ENCODE measurements at places on chromosomes 12 and 14.

DNA sequence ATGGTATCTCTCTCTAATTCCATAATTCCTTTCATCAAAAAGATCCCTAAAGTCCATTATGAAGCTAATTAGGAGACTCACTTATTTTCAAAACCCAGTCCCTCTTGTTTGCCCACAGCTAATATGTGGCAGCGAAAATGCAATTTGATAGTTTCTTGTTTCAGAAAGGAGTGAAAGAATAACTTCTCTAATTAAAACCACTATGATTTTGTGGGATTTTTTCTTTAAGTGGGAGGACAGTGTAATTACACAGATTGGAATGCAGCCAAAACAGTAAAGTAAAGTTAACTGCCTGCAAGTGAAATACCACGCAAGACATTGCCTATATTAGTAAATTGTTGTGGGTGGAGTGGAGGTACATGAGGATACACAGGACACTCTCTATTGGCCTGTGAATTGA, 50.0 kb downstream of the PTPRO start:
- DNase-seq, result no peak

GRCh38 chr12:14974633-14975032, 1.8 kb downstream of the PDE6H start:
- DNase-seq, result no peak

DNA sequence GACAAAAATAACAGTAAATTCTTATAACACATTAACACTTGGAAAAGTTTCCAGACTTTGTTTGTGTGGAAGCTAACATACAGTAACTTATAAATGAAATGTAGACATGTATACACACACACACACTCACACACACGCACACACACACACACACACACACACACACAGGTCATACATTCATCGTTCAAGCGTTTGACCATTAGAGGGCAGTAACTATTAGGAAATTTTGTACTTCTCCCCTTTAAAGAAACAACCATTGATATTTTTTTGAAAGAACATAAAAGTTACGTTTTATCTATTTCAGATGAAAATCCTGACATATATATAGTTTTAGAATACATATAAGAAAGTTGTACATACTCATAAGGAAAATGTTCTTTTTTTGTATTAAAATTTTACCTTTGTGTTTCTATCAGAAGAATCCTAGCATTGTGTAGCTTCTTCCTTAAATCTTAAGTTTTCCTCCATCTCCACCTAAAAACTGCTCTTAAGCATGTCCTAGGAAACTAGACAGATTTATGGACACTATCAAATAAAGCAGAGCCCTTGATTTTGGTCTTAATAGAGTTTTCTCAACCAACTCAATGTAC, 29.0 kb downstream of the PTPRQ start:
- DNase-seq, result no peak

GRCh38 chr14:98280436-98280835, 991.6 kb downstream of the BCL11B start:
- DNase-seq, result no peak

DNA sequence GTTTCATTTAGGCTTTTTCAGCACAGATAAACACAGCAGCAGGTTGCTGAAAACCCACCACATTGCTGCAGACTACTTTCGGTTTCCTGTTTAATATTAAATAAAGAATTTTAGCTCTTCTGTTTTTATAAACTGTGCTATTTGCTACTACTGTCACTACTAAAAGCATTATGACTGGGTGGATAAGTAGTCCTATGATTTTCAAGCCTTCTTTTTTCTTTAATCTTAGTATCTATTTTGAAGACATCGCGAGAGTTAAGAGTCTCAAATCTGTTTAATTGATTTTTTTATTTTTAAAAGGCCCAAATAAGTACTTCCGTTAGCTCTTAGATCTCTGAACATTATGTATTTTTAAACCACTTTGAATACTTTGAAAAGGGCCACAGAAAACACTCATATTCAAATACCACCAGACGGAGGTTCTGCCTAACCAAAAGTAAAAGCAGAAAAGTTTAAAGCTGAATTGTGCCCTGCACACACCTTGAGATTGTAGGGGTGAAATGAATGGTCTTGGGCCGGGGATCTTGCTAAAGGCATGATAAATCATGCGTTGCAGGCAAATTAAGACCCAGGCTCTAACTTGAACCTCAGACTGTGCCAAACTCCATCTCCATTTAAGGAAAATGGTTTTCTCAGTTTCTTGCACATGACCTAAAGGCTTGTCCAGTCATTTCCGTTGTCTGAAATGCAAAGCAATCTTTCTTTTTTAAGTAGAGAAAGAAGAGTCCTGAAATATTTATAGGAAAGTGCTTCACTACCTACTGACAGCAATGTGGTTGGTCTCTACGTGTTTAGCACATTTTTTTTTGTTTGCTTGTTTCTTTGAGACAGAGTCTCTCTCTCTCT, 13.6 kb upstream of the FOXN3 start:
- no peak for DNase-seq

DNA sequence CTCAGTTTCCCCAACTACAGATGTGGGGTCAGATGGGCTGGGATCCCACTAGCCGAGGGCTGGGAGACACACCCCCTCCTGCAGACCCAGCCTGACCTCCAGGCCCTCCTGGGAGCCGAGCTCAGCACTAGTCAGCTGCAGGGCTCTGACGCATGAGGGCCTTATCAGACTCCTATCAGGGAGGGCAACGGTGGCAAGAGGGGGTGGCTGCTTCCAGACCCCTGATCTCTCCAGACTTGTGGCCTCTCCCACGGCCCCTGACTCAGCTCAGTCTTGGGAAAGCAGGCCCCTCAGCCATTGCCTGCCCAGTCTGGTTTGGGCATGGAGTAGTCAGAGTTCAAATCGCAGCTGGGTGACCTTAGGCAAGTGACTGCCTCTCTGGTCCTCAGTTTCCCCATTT, 2.5 kb downstream of the RASAL1 start:
- no peak for DNase-seq

- no peak for DNase-seq
Measured at GRCh38 chr12:49720214-49720613, 13.0 kb upstream of the FMNL3 start.

DNA sequence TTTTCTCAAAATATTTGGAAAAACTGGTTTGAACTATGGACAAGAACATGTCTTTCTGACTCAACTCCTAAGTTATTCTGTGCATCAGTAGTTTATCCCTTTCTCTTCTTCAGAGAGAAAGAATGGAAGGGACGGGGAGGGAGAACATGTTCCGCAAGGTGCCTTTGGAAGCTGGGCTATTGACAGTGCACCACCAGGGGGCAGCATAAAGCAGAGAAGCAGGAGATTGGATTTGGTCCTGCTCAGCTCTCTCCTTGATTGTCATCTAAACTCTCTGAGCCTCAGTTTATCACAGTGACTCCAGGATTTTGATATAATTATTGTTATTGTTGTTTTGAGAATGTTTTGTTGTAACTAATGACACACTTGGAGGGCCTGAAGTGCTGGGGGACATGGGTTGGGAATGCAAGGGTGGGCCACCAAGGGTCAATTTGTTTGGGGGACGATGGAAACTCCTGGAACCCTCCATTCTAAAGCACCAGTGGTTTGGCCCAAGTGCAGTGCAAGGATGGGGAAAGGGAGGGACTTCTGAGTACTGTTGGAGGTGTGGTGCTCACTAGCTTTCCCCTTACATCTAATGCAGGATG, 45.3 kb upstream of the ANO6 start:
- DNase-seq, result no peak

DNA sequence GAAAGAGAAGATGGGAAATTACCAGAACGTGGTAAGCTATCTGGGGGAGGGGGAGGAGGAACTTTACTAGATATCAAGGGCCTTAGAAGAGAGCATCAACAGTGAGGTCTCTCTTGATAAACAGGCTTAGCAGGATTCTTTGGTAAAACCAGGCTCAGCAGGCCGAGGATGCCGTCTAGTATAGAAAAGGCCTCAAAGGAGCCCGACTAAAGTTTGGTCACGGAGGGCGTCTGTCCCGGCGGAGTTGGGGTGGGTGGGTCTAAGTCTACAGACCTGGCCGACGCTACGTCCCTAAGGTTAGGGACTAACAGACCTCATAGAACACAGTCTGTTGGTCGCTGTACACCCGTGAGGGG, 538 bp upstream of the TIGAR start:
- DNase-seq, result no peak

DNA sequence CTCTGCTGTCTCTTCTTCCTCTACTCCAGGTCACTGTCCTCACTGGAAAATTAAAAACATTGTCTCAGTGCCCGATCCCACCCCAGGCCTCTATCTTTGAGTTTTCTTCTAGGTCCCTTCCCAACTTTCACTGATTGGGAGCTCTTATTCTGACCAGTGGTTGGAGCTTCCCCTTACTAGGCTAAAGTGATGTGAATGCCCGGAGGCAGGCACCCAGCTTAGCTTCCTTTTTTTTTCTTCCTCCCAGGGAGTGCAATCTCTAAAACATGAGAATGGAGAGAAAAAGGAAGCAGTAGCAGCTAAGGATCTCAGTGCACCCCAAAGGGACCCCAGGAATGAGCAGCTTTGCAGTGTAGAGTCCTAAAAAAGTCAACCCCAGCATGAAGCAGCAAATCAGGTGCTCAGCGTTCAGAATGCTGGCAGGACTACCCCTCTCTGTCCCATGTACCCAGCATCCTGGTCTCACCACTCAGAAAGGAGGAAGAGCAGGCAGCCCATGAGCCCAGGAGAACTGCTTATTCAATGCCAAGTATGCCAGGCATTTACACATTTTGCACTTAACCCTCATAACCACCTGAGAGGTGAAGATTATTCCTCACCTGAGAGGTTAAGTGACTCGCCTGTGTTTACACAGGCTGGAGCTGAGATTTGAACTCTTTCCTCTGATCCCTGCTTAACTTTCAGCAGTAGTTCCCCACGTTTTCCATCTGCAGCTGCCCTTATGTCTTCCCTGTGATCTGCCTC, 146.2 kb upstream of the PWP1 start:
- DNase-seq, result no peak

GRCh38 chr12:124517260-124518050, 50.0 kb downstream of the NCOR2 start:
- no peak for DNase-seq

- no peak for DNase-seq
Measured at GRCh38 chr12:16036073-16036472, 124.9 kb downstream of the DERA start.

DNA sequence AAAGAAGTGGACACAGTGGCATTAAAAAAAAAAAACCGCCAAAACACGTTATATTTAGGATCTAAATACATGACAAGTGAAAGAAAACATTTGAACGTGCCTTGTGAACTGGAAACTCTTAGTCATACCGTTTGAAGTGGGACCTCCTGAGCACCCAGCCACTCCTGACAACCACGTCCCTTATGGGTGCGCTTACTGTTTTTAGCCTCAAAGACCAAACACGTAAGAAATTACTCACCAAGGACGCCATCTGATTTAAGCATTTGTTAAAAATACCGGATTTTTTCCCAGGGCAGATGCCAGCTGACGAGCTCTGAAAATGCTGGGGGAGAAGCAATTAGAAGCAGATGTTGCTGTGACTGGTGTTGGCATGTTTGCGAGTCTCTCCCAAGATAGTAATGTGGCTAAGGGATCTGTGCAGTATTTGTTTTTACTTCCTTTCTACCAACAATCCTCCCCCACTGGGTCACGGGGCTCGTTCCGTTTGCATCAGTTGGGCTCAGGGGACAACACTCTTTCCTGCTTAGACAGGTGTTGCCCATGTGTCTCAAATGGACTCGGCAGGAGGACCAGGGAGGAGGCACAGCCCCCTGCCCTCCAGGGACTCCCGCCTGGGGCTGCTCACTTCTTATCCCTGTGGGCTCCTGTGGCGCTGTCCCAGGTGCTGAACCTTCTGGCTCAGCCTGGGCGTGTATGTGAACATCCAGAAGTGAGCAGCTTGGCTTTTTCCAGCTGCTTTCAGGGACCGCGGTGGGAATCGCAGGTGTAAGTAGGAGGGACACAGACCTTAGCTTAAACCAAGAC, 101.0 kb downstream of the BEGAIN start:
- DNase-seq, result peak; percentile 78

DNA sequence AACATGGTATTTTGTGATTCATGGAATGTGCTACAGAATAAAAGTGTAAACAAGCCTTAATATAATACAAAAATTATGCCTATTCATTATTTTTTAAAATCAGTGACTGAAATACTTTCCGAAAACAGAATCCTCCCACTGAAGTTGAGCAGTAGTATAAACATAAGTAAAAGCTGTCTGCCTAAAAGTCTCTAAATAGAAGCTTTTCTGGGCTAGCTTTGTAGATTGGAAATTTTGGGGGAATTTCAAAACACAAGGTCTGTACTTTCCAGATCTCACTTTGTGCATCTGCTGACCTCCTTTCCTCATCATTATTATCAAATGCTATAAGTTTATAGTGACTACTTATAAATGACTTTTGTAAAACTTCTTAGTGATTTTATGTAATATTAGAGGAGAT, 80.4 kb upstream of the TRHDE start:
- no peak for DNase-seq

DNA sequence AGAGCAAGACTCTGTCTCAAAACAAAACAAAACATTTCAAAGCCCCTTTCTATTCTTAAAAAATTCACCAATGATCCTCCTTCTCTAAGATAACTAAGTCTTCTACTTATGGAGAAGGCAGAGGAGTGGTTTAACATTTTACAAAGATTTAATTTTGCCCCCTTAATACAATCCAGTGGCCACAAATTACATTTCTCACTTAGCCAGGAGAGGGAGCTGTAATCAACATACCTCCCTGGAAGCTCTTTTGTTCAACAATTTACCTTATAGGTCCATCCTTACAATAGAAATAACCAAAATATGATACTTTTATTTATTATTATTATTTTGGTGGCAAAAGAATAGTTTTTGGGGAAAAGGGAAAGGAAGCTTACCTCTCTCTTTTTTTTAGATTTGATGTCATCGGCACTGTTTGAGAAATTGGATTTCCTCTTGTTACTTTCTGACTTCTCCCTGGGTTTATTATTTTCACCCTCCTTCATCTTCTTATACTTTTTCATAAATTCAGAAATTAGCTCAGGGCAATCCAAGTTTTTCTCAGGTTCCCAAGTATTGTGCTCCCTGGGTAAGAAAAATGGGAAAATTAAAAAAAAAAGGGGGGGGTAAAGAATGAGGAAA, 28.1 kb downstream of the CBX5 start:
- no peak for DNase-seq

GRCh38 chr12:87806310-87806709, 222.9 kb downstream of the C12orf50 start:
- DNase-seq, result no peak

GRCh38 chr12:62886796-62887195, 48.2 kb downstream of the PPM1H start:
- DNase-seq, result no peak

DNA sequence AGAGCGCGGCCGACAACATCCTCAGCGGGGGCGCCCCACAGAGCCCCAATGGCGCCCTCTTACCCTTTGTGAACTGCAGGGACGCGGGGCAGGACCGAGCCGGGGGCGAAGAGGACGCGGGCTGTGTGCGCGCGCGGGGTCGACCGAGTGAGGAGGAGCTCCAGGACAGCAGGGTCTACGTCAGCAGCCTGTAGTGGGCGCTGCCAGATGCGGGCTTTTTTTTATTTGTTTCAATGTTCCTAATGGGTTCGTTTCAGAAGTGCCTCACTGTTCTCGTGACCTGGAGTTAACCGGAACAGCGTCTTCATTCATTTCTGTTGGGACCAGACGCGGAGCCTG, 103.8 kb upstream of the FKBP4 start:
- DNase-seq, result no peak
